Stimulated activated CD4-positive, alpha-beta T cell treated with anti-CD3 and anti-CD28 coated beads, Interleukin-4, amount 100 ng/mL, for 24 hours (primary cell): ENCODE measurements at places on chromosomes 5 and 9.

DNA sequence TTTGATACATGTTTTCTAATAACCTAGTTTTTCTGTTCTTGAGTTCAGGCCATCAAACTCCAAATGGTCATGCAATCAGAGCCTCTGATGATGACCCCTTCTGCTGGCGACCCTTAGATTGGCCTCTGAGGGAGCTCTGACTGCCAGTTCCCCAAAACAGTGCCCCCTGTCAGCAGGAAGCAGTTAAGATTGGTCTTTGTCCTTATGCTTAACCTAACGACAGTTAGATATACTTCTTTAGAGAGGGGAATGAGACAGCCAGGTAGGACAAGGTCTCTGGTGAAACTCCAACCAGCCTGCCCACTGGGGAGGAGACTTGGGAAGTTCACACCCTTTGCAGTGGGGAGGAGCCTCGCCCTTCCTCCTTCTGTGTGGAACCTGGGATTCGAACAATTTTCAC, 390.4 kb upstream of the KIF2A start:
- DNase-seq, result no peak

DNA sequence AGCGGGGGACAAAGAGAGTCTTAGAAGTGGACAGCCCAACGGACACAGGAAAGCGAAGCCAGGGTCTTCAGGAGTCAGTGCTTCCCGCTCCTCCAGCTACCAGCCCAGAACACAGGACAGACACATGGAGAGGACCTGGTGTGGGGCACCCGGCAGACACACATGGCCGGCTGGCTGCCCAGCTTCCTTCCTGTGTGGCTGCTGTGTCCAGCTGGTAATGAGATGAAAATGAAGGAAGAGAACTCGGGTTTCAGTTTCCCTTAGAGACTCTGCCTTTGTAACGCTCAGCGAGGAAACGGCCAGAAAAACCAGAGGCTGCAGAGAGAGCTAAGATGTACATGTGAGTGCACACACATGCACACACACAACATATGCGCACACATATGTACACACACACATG, 87.5 kb downstream of the SECISBP2 start:
- DNase-seq, result no peak

DNA sequence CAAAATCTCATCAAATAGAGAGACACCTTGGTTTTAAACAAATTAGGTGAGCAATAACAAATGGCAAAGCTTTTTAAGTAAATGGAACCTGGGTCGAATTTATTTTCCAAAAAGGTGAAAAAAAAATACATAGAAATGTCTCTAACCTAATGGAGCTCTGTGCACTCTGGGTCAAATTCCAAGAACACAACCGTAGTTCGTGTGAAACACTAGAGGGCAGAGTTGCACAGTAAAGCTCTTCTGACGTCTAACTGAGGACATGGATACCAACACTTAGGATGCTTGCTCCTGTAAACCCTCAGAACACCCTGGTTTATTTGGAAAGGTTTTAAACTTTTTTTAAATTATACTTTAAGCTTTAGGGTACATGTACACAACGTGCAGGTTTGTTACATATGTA, 18.9 kb downstream of the MARCHF11 start:
- peak; percentile 8 for DNase-seq

- DNase-seq, result no peak
These were observed 23.4 kb downstream of the SH3TC2 start for GRCh38 chr5:149039506-149039905.
